ENCODE measurements at places on chromosomes 6 and 20. TPM values are rescaled to one million over a fixed set of nuclear protein-coding genes. Genes with fewer than 3 reads are reported as not detected.

CDYL gene
- total RNA-seq, result 61.3 TPM

ANKRD66 gene
- not detected for total RNA-seq

CDSN gene
- not detected for total RNA-seq

SLC26A8 gene
- not detected for total RNA-seq

KIF13A gene
- 0.53 TPM for total RNA-seq

MYH7B gene
- total RNA-seq, result 0.13 TPM

RCAN2 gene
- total RNA-seq, result not detected

PHACTR3 gene
- not detected for total RNA-seq

DNA sequence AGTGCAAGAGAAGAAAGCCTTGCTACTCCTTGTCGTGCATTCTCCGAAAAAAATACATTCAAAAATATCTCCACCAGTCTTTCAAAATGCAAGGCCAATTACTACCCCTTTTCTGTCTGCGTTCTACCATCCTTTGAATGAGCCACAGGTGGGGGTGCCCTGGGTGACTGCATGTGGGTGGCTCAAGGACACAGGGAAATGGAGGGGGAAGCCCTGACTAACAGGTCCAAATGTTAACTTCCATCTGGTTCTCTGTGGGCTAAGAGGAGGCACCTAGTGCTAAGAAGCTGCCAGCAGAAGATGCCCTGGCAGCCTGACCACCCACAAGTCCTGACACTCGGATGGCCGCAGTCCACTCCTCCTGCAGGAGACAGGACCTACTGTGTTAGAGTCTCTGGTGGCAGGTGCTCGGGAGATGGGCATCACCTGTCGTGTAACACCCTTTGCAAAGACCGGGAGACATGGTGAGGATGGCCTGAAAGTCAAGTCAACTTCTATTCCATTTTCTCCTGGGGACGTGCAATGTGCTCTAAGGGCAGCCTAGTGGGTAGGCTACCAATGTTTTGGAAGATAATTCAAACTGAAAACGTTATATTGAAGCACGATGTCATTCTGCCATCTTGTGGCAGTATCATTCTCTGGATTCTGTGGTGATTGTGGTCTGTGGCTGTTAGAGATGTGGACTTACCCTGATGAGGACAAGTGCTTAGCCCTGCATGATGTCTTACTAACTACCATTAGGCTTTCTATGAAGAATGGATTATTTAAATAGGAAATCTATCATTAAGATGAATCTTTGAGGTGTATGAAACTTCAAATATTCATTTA lies 27.4 kb upstream of the IGF2R start:
- DNase-seq, result peak; percentile 55

GRCh38 chr6:10315034-10315433 lies 99.8 kb downstream of the TFAP2A start:
- no peak for DNase-seq

DNA sequence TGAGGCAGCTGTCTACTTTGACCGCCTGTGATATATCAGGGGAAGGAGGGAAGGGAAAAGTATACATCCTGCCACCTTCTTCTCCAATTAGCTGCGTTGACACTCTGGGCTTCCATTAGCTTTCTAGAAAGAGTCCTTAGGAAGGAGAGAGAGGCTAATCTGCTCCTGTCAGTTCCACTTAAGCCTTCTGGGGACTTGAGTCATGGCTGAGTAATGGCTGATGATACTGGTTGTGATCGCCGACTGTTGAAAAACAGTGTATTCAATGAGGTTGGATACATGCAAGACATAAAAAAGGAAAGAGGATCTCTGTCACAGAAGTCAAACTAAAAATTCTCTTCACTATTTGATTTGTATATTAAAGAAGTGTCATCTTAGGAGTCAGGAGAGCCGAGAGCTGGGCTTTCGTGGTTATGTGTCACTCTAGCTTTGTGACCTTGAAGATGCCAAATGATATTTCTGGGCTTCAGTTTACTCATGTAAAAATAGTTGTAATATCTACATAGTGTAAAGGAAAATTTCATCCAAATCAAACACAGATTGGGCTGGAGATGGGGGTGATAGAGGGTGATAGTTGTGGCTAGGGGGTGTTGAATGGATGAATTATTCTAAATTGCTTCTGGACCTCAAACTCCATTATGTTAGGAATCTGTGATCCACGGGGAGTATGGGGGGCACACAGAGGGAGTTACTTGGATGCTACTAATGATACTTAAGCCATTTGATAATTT lies 189.0 kb downstream of the UST start:
- no peak for DNase-seq

GRCh38 chr20:25160467-25160866 lies 35.0 kb upstream of the ENTPD6 start:
- no peak for DNase-seq

GRCh38 chr6:148769304-148769968 lies 22.6 kb downstream of the UST start:
- no peak for DNase-seq

DNA sequence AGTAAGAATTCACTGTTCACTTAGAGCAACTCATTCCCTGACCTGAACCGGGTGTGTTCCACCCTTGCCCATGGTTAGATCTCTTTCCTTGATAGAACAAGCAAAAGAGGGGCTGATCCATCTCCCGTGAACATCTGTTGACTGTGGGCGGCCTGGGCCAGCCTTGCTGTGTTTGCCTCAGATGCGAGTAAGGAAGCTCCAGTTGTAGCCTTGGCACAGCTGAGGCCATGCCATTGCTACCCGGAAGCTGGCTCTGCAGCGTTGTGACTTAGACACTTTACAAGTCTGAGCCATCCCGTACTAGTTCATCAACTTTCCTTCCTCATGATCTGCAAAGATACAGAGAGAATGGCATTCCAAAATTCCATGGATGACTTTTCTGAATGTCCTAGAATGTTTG lies 139.0 kb downstream of the MAP3K4 start:
- DNase-seq, result no peak

DNA sequence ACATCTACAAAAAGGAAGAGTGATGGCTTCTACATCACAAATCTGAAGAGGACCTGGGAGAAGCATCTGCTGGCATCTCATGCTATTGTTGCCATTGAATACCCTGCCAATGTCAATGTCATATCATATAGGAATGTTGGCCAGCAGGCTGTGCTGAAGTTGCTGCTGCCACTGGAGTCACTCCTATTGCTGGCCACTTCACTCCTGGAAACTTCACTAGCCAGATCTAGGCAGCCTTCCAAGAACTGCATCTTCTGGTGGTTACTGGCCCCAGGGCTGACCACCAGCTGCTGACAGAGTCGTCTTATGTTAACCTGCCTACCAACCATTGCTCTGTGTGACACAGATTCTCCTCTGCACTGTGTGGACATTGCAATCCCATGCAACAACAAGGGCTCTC lies 111.8 kb downstream of the PERP start:
- DNase-seq, result no peak

DNA sequence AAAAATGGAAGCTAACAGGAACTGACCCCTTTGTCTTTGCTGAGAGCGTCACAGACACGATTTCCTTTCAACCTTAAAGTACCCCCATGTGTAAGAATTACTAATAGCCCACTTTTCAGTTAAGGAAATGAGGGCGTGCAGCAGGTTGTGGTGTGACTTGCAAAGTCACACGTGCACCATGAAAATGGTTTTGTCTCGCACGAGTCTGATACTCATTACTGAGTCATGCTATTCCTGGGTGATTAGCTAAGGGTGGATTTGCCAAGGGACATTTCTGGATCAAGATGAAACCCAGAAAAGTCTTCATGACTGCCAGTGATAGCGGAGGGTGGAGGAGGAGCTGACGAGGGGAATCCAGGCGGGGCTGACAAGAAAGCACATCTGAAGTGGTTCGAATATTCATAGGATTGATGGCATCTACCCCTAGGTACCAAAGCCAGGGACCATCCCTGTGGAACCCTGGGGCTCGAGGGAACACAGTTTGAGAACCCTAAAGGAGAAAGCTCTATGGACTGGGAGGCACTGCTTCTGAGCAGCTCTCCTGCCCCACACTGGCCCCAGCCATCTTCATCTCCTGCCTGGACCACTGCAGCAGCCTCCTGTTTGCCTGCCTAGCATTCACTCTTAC lies 12.1 kb upstream of the NFATC2 start:
- DNase-seq, result no peak

- no peak for DNase-seq
Observed at GRCh38 chr20:59064214-59064722, 21.7 kb upstream of the PRELID3B start.

DNA sequence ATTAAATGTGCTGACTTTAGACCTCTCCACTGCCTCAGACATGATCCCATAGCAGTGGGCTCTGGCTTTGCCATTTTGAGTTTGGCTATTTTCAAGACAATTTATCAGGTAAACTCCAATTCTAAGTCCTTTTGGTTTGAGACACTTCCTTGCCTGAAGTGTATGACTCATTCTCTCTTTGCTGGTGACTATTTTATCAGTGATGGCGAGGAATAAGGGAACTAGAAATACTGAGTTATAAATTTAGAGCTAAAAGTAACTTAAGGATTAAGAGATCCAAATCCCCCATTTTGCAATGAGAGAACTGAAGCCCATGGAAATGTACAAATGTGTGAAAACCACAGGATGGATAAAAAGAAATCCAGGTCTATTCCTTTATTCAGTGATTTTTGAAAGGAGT lies 30.9 kb upstream of the CD83 start:
- no peak for DNase-seq

GRCh38 chr6:123777563-123777962 lies 26.1 kb upstream of the NKAIN2 start:
- DNase-seq, result no peak

- DNase-seq, result no peak
Observed at GRCh38 chr6:43202451-43202850, 20.5 kb downstream of the CUL9 start.

GRCh38 chr20:64244870-64245603 lies 10.5 kb upstream of the PCMTD2 start:
- DNase-seq, result no peak
